ENCODE measurements at places on chromosomes 13 and 19.
A peak's percentile ranks its signal among the peaks of the same experiment; 100 is the strongest.

DNA sequence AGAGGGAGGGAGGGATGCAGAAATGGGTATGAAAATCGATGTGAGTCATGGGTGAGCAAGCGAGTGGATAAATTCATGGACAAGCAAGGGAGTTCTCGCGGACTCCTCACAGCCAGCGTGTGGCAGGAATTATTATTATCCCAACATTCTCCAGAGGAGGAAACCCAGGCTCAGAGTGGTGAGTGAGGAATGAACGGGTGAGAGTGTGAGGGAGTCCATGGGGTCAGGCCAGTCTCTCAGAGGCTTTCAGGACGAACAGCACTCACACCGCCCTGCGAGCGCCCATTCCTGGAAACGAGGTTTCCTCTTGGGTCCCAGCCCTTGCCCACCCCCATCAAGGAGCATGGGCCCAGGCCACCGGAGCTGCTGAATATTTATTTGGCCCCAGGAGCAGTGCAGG, 6.3 kb upstream of the DNAAF3 start:
- DNase-seq, result no peak

DNA sequence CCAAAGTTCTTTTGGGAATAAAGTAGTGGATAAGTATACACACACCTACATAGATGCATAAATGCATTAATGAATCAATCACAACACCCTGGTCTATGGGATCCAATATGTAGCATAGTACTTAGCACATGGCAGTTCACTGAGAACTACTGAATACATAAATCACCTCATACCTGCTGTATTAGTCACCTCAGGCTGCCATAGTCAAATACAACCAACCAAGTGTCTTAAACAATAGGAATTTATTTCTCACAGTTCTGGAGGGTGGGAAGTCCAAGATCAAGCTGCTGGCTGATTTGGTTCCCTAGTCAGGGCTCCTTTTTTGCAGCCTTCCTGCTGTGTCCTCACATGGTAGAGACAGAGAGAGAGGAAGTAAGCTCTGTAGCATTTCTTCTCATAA, 228.2 kb downstream of the NHLRC3 start:
- DNase-seq, result no peak

GRCh38 chr19:28465371-28466086, 747.4 kb downstream of the UQCRFS1 start:
- DNase-seq, result no peak

DNA sequence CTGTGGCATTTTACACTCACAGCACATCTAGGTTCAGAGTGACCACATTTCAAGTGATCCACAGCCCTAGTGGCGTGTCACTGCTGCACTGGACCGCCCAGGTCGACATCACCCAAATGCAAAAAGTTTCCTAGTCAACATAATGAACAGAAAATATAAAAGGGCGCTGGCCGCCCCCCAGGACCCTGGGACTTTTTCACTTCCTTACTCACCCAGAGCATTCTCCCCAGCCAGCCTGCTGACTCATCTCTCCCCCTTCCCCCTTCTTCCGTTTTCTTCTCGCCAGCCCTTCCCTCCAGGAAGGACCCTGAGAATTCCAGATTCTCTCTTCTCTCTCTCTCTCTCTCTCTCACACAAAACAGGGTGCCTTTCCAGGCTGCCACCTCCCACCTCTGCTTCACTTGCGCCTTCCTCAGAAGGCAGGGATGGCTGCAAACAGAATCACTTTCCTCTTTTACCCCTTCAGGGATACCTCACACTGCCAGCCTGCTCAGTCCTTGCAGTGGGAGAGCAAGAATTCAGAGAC, 21.0 kb upstream of the GRWD1 start:
- no peak for DNase-seq

GRCh38 chr13:19985219-19985556, 26.7 kb downstream of the ZMYM2 start:
- DNase-seq, result no peak

DNA sequence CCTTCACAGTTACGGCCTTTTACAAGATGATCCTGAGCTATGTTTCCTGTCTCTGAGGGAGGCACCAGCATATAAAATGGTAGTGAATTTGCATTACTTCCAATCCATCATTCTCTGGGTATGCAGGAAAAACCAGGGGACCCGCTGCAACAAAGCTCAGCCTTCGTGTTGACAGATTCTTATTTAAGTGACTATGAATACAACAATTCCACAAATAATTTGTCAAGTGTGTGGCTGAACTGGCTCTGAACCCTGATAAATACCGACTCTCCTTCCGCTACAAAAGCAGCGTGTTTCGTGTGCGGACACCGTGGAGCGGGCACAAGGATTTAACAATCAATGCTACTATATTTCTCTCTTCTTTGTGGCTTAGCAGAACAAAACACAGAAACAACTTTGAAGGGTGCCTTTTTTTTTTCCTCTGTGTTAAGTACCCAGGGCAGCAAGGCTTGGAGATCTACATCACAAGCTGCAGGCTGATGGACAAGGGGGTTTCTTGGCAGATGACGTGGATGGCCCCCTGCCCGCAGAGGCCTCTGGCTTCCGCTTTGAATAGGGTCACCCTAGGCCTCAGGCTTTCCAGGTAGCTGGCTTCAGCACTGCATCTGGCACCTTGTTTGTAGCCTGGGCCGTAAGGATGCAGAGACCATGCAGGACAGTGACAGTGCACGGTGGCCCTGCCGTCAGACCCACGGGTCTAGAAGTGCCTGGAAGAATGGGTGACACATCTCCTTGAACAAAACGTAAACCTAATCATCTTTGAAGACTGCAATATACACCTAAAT, 280.5 kb upstream of the TSHZ3 start:
- DNase-seq, result no peak

GRCh38 chr19:39568604-39569003, 28.6 kb upstream of the EID2 start:
- DNase-seq, result no peak

DNA sequence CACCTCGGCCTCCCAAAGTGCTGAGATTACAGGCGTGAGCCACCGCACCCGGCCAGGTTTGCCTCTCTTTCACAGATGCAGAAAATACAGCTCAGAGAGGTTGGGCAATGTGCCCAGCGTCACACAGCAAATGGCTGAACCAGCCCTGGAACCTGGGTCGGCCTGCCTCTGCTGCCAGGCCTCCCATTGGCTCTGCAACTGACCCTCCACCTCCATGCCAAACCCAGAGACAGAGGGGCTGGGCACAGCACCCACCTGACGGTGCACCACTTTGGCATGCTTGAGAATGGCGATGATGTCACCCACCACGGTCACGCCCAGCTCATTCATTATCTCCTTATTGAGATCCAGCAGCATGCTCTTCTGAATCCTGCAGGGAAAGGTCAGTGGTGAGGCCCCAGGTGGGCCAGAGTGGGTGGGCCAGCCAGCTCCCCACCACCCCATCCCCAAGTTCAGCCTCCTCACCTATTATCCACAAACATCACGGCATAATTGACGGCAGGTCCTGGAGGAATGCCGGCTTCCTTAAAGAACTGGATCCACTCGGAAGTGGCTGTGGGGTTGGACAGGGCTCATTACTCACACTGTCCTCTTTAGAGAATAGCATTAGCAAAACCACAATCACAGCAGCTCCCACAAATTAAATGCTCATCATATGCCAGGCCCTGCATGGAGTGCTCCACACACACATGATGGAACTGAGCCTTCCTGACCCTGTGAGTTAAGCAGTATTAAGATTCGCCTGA, 12.2 kb downstream of the C19orf47 start:
- DNase-seq, result no peak

DNA sequence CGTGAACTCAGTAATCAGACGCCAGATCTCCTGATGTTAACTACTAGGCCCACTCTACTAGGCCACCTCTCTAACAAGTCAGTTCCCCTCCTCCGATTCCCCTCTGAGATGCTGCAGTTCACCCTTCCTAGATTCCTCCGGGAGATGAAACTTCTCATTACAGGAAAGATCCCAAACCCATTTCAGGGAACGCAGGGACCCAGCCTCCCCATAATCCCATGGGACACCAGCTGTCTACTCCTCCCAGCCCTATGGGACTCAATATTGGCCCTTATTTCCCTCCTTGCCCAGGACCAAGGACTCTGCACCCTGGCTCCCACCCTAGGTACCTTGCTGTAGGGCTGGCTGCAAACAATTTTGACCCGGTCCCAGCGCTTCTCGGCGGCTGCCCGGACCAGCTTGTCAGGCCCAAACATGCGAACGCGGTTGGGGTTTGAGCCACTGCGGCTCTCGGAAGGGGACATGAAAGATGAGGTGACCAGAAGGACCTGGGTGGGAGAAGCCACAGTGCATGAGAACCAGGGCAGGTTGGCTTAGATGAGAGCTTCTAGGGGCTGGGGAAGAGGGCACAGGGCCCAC, 20.9 kb downstream of the XRCC1 start:
- DNase-seq, result no peak

DNA sequence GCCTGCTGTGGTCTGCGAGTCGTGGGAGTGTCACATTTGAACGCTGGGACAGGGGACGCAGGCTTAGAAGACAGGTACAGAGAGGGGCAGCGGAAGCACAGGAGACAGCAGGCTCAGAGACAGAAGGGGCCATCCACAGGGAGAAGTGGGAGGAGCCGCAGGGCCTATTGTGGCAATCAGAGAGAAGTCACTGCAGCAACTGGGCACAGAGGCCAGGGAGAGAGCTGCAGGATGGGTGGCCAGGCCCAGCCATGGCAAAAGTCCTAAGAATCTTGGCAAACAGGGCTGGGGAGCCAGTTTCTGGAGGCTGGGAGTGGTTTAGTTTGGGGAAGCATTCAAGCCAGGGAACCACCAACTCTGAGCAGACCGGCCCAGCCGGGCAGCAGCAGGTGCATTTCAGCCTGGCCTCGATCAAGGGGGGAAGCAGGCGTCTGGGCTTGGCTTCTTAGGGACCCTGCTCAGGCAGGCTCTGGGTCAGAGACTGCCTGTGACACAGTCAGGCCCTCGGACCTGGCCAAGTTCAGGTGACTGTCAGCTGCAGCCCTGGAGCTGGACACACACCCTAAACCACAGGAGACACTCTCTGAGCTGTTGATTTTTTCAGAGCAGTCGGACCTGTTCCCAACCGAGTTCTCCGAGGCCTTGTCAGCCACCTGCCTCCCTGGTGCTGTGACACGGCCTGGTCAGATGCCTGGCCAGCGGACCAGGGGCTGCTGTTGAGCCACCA, 11.8 kb downstream of the SH3GL1 start:
- peak; percentile 37 for DNase-seq

DNA sequence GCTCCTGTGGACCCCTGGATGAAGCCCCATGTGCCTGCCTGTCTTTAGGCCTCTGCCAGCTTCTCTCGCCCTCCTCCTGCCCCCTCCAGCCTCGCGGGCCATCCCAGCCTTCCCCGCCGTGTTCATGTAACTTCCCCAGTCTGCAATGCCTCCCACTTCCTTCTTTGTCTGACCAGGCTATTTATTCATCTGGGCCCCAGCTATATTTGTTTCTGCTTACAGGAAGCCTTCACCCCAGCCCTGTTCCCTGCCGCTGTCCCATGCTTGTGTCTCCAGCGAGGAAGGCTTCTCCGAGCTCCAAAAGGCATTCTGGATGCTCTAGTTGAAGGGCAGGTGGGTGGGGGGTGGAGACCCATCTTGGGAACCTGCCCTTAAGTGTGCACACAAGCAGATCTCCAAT, 7.9 kb upstream of the C3 start:
- DNase-seq, result peak; percentile 6

- DNase-seq, result no peak
Observed at GRCh38 chr19:51311351-51312257, at the start of gene IGLON5. Gene IGLON5, plus strand, starts transcription at chr19:51311644. Its CDS starts 204 bp downstream, at chr19:51311848.

- no peak for DNase-seq
Observed at GRCh38 chr19:41893899-41894298, 10.9 kb downstream of the ARHGEF1 start.

DNA sequence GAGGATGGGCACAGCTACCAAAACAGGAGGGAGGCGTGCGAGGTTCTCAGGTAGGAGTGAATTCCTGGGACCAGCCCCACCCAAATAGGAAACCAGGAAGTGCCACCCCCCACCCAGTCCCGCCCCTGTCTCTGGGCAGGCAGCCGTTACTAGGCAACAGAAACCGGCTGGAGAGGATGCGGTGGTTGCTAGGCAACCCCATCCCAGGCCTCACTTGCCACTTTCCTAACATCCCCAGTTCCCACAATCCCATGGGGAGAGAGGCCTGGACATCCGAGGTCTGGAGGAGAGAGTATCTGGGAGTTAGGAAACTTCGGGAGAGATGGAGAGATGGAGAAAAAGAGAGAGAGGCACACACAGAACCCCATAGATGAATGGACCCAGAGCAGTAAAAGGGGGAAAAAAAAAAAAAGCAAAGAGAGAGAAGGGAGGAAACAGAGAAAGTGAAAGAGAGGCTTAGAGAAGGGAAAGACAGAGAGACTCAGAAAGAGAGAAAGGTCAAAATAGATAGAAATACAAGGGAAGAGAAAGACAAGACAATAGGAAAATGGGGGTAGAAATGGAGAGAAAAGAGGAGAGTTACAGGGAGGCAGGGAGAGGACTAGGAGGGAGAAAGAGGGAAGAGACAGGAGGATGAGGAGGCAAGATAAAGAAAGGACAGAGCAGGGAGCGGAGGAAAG, 3.8 kb downstream of the GRIK5 start:
- DNase-seq, result no peak

DNA sequence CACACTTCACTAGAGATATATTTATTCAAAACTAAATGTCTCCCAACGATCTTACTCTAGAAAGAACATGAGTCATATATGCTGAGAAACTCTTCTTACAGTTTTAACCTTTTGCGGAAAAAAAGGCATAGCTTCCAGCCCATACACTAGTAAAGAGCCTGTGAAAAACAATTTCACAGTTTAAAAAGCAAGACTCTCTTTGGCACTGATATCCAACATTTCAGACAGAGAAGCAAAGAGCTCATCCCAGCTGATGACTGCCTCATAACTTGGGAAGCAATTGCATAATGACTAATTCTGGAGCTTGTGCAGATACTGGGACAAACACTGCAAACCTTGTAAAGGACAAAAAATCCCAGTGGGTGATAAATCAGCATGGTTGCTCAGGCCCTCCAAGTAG, 88.0 kb downstream of the ENOX1 start:
- DNase-seq, result peak; percentile 7

GRCh38 chr19:33826521-33826920, 29.9 kb downstream of the KCTD15 start:
- no peak for DNase-seq

DNA sequence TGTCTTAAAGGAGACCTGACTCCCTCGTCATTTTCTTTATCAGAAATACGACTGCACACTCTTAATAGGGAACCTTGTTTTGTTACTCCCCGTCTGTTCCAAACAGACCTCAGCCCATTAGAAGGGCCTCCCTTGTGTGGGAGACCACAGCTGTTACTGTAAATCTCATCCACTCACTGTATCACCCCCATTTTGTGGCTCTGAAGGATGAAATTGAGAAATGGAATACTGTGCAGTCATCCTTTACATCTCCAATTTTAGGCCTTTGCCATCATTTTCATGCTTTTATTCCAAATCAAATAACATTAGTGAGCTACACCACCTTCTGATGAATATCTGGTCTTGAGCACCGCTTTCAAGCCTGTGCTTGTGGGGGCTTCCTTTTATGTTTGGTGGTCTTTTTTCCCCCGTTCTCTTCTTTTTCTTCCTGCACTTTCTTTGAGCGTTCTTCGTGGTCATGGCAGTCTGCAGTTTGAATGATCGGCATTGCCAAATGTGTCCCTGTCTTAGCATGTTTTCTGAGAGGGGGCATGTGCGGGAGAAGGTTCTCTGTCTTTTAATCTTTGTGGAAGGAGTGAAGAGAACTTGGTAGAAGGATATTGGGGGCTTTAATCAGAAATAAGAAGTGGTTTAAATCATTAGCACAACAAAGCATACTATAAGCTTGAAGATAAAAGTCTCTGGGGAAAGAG, 65.8 kb downstream of the GGACT start:
- no peak for DNase-seq
